Airway epithelial cell (primary cell): ENCODE measurements at places on chromosomes 6 and 20. TPM values are rescaled to one million over a fixed set of nuclear protein-coding genes. Genes with fewer than 3 reads are reported as not detected.

Gene ACSS1
- total RNA-seq = 1.3 and 2.8 TPM in 2 replicates

Gene CLPSL1
- not detected in 2 replicates for total RNA-seq

Gene TRIM31
- 0.05 TPM in 1 of 2 replicates, not detected in the other for total RNA-seq

Gene HEBP2
- total RNA-seq = 94.4 and 151 TPM in 2 replicates

Gene ENPP5
- 0.74 and 0.92 TPM in 2 replicates for total RNA-seq

Gene CRNKL1
- 13.3 and 15.7 TPM in 2 replicates for total RNA-seq

Gene TBX18
- total RNA-seq = 0.42 TPM in 1 of 2 replicates, not detected in the other

Gene C20orf204
- 0.14 and 0.74 TPM in 2 replicates for total RNA-seq

Gene SLC52A3
- 0.42 and 0.71 TPM in 2 replicates for total RNA-seq

Gene ELOVL4
- 8.8 and 15.4 TPM in 2 replicates for total RNA-seq

Gene PRRT1
- 0.42 TPM in 1 of 2 replicates, not detected in the other for total RNA-seq

Gene ADGB
- not detected in 2 replicates for total RNA-seq

Gene FOXA2
- 17.7 and 20.8 TPM in 2 replicates for total RNA-seq

Gene CDK5RAP1
- 25.2 and 26.6 TPM in 2 replicates for total RNA-seq

Gene PPP1R3G
- total RNA-seq = 0.28 and 1.3 TPM in 2 replicates

Gene GNMT
- total RNA-seq = not detected in 2 replicates

Gene LY6G5C
- 0.42 and 0.79 TPM in 2 replicates for total RNA-seq

Gene IPCEF1
- total RNA-seq = 0.07 and 0.09 TPM in 2 replicates

Gene SLA2
- not detected in 2 replicates for total RNA-seq

Gene RNF144B
- total RNA-seq = 32.5 and 38.2 TPM in 2 replicates

Gene CDSN
- total RNA-seq = 0.14 TPM in 1 of 2 replicates, not detected in the other

Gene MOCS1
- 3.4 and 4.2 TPM in 2 replicates for total RNA-seq

Gene PLG
- not detected in 2 replicates for total RNA-seq

Gene SMLR1
- not detected in 2 replicates for total RNA-seq

Gene TTBK1
- not detected in 2 replicates for total RNA-seq

Gene LPA
- not detected in 2 replicates for total RNA-seq

Gene MUC21
- 0.14 TPM in 1 of 2 replicates, not detected in the other for total RNA-seq

Gene GRM1
- total RNA-seq = 0.65 TPM in 1 of 2 replicates, not detected in the other

Gene PTCRA
- not detected in 2 replicates for total RNA-seq

Gene LY86
- not detected in 2 replicates for total RNA-seq

Gene TGM3
- total RNA-seq = 0.14 and 0.35 TPM in 2 replicates

Gene FKBP1C
- total RNA-seq = 0.09 TPM in 1 of 2 replicates, not detected in the other

Gene STX11
- 1.5 and 1.7 TPM in 2 replicates for total RNA-seq

Gene SLC22A3
- 2.2 and 2.3 TPM in 2 replicates for total RNA-seq

Gene THBD
- total RNA-seq = 40.7 and 44.2 TPM in 2 replicates

Gene ID4
- 1.3 and 2.1 TPM in 2 replicates for total RNA-seq

Gene LY6G6D
- not detected in 2 replicates for total RNA-seq

Gene C6orf118
- not detected in 2 replicates for total RNA-seq

Gene ALDH5A1
- 1.6 and 2.0 TPM in 2 replicates for total RNA-seq

Gene TNF
- total RNA-seq = 0.23 and 0.28 TPM in 2 replicates

Gene EYA2
- total RNA-seq = 12.9 and 18.8 TPM in 2 replicates

Gene ARMH2
- not detected in 2 replicates for total RNA-seq

Gene CNR1
- not detected in 2 replicates for total RNA-seq

Gene CD24
- 871 and 1,303 TPM in 2 replicates for total RNA-seq

Gene VNN1
- not detected in 2 replicates for total RNA-seq

Gene TRDN
- total RNA-seq = not detected in 2 replicates

Gene SIRPB2
- 0.23 and 0.49 TPM in 2 replicates for total RNA-seq

Gene PLA2G7
- total RNA-seq = 0.51 and 1.2 TPM in 2 replicates

Gene ALDH8A1
- total RNA-seq = 0.14 and 0.70 TPM in 2 replicates

Gene TSPO2
- total RNA-seq = not detected in 2 replicates

Gene MYH7B
- under 0.01 TPM in 1 of 2 replicates, not detected in the other for total RNA-seq

Gene GGTLC1
- not detected in 2 replicates for total RNA-seq

Gene TRAPPC3L
- not detected in 2 replicates for total RNA-seq

Gene MATN4
- 0.05 TPM in 1 of 2 replicates, not detected in the other for total RNA-seq

Gene TINAG
- total RNA-seq = not detected in 2 replicates

Gene CSTF1
- total RNA-seq = 18.9 and 27.3 TPM in 2 replicates

Gene NEDD9
- 6.5 and 9.5 TPM in 2 replicates for total RNA-seq

Gene ADGRF5
- under 0.01 TPM in 1 of 2 replicates, not detected in the other for total RNA-seq

Gene RAET1E
- 13.7 and 16.3 TPM in 2 replicates for total RNA-seq
